Breast epithelium (tissue), 4 donors: ENCODE measurements at places on chromosomes 3 and 15. TPM values are rescaled to one million over a fixed set of nuclear protein-coding genes. Genes with fewer than 3 reads are reported as not detected.

The IGSF11 gene
- 1.3 TPM for total RNA-seq

DNA sequence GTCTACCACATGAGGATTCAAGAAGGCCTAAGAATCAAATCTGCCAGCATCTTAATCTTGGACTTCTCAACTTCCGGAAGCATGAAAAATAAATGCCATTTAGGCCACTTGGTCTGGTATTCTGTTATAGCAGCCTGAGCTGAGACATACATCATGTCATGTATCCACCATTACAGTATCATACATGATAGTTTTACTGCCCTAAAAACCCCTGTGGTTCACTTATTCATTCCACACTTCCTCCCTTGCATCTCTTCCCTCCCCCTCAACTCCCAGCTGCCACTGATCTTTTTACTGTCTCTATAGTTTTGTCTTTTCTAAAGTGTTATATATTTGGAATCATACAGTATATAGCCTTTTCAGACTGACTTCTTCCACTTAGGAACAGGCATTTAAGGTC lies 161.8 kb downstream of the SNRK start:
- DNase-seq: no peak

The CALML4 gene
- 6.0 TPM for total RNA-seq

- DNase-seq: no peak
These were observed 5.3 kb upstream of the DAPK2 start for GRCh38 chr15:64051407-64052259.

GRCh38 chr15:39468828-39469227 lies 112.1 kb upstream of the THBS1 start:
- DNase-seq: no peak

The REC114 gene
- not detected for total RNA-seq
